Frontal cortex (tissue), 4 donors: ENCODE measurements at places on chromosomes 12 and 14. TPM values are rescaled to one million over a fixed set of nuclear protein-coding genes. Genes with fewer than 3 reads are reported as not detected.

- no peak for DNase-seq
These were observed 230.5 kb downstream of the ATP23 start for GRCh38 chr12:58171914-58172313.

GRCh38 chr12:106192659-106193393, 54.1 kb upstream of the NUAK1 start:
- no peak for DNase-seq

MSI1 gene
- total RNA-seq: 6.9 TPM

FAM186B gene
- total RNA-seq: 0.41 TPM

DNA sequence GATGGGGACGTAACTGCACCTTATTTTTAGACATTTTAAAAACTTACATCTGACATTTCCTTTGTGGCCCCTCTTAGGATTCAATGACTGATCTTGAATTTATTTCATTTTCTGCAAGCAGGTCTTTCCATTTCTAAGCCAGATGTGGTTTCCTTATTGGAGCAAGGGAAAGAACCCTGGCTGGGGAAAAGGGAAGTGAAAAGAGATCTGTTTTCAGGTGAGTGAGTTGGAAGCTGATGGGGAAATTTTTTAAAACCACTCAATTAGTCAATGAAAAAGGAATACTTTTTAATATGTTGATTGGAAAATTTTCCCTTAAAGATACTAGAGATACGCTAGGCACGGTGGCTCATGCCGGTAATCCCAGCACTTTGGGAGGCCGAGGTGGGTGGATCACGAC, 2.6 kb downstream of the ZNF140 start:
- no peak for DNase-seq

GRCh38 chr12:24881227-24881626, 67.7 kb downstream of the BCAT1 start:
- DNase-seq: no peak

DNA sequence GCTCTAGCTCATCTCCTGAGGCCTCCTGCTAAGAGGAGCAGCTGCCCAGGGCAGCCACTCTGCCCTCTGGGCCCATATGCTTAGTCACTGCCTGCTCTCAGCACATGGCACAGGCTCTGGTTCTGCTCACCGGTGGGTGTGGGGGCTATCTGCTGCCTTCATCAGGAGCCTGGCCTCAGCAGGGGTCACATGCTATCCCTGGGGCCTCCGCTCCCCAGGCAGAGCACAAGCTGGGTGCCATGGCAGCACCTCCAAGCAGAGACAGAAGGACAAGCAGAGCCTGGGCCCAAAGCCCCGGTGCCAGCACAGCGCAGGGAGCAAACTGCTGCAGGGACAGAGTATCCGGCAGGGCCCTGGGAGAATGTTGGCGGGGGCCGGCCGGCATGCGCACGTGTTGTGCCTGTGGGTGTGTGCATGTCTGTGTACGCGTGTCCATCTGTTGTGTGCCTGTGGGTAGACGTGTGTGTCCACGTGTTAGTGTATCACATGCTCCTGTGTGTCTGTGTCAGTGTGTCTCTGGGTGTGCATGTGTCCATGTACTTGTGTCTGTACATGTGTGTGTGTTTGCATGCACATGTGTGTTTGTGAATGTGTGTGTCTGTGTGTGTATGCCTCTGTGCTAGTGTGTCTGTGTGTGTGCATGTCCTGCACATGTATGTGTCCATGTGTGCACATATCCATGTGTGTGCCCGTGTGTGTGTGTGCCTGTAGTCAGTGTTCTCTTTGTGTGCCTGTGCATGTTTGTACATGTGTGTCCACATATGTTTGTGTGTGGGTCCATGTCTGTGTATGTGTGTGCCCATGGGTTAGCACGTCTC, 326.9 kb downstream of the TMEM121 start:
- DNase-seq: no peak

- DNase-seq: no peak
These were observed 21.1 kb downstream of the GYS2 start for GRCh38 chr12:21583587-21583986.

DNA sequence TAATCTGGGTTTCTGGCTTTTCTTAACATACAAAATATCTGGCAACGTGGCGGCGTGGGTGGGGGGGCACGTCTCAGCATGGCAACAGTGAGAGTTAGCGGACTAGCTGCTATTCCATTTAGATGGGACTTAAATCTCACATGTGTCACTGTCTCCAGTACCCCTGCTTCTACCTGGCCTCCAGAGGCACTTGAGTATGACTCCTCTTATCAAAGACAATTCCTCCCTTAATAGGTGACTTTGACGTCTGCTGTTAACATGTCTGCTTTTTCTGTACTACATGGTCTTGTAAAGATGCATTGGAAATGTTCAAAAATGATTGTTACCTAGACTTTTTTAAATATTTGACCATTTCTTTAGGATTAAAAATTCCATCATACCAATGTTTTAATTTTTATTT, 456.2 kb downstream of the TMTC2 start:
- DNase-seq: no peak

EML1 gene
- 116 TPM for total RNA-seq

DNA sequence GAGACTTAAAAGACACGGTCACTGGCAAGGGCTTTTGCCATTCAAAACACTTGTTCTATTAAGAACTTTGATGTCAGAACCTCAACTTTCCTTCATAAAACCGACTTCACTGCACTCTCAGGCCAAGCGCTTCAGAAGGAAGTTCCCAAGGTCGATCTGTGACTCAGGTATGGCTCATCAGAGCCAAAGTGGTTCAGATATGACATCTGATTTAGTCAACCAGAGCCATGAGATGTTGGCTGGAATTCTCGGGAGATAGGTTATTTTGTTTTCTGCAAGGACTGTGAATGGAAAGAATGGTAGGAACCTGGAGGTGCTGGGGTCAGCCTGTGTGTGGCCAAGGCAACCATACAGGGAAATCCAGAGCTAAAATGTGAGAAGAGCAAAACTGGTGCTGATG, 445.6 kb downstream of the GLT1D1 start:
- no peak for DNase-seq

DNA sequence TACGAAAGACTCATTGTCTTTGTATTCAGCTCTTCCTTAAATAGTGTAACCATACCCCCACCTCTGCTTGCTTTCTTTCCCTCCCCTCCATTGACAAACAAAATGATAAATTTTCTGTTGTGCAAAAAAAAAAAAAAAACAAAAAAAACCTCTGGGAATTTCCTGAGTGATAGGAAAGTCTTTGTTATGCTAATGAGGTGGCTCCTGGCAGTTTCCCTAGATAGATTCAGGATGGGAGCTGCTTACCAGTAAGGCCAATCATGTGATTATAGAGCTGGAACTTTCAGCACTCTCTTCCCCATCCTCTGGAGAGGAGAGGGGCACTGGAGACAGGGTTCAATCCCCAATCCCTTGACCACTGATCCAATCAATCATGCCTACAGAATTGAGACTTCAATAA, 120.5 kb downstream of the NUAK1 start:
- DNase-seq: no peak

HCAR3 gene
- total RNA-seq: not detected

DNA sequence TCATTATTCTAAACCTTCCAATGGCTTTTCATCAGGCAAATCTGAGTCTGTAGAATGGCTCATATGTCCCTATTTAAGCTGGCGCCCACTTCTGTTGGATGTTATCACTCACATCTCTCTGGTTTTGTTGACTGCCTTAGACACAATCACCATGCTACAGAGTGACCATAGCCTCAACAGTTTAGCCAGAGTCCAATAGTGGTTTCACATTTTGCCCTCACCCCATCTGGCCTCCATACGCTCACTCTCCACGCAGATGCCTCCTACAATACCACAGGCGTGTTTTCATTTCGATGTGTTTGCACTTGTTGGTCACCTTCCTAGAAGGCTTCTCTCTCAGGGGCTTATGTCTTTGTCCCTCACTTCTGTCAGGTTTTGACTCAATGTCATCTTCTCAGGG, 3.4 kb downstream of the KLRB1 start:
- no peak for DNase-seq

DNA sequence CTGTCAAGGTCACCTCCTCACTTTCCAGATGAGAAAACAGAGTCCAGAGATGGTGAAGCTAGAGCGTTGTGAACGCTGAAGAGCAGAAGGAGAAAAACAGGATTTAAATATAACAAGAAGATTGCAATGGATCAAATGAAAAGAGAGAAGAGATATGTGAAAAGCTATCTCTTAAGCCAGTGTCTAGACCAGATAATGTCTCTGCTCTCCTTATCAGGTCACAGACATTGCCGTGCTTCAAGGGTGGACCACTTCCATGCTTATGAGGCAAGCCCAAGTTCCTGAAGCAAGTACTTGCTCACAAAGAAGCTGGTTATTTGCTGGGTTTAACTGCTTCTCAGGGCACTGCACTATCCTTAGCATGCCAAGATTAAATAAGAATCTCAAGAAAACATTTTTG, 31.6 kb upstream of the FRS2 start:
- no peak for DNase-seq

ASB2 gene
- under 0.01 TPM for total RNA-seq

DNA sequence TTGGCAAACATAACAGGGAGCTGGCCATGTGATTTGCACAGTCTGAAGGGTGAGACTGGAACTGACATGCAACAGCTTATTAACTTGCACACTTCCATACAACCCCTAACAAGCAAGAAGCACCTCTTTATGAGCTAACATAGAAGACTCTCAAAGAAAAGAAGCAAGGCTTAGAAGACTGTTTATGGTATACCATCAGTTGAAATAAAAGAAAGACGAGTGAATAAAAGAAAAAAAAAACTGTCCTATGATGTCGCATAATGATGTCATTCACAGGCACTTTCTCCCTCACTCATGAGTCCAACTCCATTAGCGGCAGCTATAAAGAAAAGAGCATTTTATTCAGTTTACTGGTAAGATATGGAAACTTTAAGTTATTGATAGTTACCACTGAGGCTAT, 3.3 kb upstream of the MDM1 start:
- no peak for DNase-seq

- DNase-seq: no peak
These were observed 181.3 kb upstream of the FKBP4 start for GRCh38 chr12:2613326-2614073.

GRCh38 chr14:96423446-96424108, 31.6 kb downstream of the AK7 start:
- no peak for DNase-seq

DNA sequence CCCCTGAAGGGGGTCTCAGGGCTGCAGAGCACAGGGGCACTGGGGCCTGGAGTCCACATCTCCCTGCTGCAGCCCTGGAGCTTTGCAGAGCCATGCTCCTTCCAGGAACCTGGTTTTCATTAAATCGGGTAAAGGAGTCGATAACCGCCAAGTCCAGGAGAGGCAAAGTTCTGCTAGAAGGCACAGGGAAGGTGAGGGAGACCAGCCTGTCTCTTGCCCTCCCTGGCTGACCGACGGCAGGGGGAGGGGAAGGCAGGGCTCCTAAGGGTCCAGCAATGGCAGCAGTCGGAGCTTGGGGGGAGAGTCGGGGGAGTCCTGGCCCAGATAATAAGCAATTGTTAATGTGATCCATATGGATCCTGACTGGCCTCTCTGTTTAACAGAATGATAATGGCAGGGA, 3.0 kb downstream of the FIGNL2 start:
- DNase-seq: no peak

DNA sequence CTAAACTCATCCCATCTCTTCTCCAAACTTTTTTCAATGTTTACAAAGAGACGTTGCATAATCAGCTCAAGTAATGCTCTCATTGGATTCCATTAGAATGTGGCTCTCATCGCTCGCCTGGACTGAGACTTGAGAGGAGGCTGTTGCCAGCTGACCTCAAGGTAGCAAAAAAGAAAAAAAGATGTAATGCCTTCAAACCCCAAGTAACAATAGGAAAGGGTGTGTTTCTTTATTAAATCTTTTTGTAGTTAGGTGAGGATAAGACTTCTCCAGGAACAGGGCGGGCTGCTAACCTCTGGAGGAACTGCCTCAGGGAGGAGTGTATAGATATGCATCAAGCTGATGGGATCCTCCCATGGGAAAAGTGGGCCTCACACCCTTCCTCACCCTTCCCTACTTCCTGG, 956 bp upstream of the PTHLH start:
- DNase-seq: no peak

ERP27 gene
- not detected for total RNA-seq

DNAI7 gene
- 3.7 TPM for total RNA-seq

COCH gene
- 48.5 TPM for total RNA-seq
